ENCODE measurements at places on chromosomes 11 and 22.

DNA sequence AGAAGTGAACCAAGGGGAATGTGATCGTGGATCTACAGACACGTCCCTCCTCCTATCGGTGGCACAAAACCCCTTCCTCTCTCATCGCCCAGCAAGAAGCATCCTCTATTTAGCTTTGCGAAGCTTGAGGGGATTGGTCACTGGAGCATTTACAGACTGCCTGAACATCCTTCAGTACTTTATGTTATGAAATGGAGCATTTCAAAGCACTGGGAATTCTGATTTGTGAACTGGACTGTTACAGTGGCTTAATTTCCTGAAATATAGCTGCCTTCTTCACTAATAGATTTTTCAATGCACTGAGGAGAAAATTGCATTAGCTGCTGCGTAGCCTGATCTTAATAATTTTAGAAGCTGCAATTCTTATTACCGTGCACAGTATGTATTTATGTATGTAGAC lies 344.5 kb downstream of the LARGE1 start:
- DNase-seq = no peak

DNA sequence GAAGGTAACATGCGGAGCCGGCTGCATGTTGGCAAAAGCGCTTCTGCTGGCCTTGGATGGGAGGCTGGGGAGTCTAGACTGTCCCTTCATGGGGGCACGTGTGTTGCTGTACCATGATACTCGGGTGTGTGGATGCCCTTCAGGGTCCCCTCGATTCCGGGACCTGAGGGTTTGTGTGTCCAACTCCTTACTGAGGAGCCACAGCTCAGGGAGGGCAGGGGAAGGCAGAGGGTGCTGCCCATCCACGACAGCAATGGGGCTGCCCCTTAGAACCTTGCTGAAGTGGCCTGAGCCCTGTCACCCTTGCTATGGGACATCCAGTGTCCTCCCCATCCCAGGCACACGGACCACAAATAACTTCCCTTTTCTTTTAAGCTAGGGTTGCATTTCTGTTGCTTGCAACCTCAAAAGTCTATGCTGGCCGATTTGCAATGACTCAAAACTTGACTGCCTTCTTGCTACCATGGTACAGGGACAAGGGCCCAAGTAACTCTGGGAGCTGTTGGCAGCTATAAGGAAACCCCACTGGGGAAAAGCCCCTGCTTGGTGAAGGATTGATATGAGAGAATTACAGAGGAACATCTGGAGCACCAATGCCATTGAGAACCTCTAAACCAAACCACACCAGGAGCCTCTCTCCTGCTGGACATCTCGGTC lies 43.8 kb downstream of the RTL6 start:
- no peak for DNase-seq

DNA sequence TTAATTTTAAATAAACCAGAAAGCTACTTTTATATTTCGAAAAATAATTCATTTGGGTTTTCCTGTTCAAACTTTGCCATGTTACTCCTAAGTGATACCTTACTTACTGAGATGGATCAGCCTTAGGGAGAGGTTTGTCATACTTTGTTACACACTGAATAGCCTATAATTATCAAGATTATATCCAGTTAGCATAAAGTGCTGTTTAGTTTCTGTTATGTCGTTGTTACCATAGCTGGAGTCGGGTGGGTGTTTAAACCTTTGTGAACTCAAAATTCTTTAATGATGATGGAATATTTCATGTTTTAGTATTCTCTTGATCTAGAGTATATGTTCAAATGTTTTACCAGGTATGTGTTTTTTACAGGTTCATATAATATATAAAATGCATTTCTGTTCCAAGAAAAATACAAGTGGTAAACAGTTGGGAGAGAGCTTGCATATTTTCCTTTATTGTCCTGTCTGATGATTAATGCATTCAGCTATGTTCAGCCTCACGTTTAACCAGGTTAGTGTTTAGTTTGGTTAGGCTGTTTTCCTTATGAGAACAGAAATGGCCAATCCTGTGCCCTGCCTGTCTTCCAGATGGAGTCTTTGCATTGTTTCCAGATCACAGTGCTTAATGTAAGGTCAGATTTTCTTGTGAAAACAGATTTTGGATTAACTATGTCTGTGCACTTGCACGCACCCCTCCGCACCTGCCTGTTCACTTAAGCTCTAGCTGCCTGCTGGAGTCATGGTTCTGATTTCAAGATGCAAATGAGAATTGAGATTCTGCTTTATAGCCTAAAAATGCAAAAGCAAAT lies 105.6 kb downstream of the ATXN10 start:
- DNase-seq = no peak

GRCh38 chr22:48424201-48424627 lies 1403.5 kb downstream of the BRD1 start:
- DNase-seq = no peak

- DNase-seq = no peak
Measured at GRCh38 chr11:10674911-10675440, 18.6 kb downstream of the IRAG1 start.

- DNase-seq = no peak
Measured at GRCh38 chr11:119085437-119085847, 761 bp downstream of the HMBS start.

DNA sequence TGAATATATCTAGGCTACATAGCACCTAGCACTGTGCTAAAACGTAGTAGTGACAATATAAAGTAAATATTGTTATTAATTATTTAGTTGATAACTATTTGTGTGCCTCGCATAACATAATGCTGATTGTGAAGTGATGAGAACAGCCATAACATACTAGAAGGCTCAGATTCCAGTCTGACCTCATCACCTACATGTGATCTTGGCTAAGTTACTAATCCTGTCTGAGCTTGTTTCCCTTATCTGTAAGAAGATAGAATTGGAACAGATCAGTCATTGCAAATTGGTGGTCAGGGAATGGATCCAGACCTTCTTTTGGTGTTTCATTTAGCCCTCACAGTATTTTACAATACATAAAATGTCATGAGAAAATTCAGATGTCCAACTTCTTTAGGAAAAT lies 103.4 kb upstream of the SEZ6L start:
- DNase-seq = no peak

DNA sequence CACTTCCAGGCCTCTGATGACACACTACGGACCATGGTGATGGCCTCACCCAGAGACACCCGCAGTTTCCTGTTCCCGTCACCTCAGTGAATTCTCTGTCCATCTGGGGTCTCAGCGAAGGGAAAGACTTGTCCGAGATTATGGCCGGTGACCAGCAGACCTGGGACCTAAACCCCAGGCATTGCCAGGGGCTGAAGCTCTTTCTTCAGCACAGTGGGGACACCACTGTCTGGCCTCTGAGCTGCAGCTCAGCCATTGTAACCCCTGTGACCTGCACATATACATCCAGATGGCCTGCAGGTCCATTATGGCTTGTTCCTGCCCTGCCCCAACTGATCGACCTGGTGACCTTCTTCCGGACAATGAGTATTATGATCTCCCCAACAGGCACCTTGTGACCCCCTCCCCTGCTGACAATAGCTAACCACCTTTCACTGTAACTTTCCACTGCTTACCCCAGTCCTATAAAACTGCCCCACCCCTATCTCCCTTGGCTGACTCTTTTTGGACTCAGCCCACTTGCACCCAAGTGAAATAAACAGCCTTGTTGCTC lies 22.3 kb downstream of the CBX7 start:
- no peak for DNase-seq

Measured in NCI-H1930 (cell line).